ENCODE measurements at places on chromosomes 2 and 18.

GRCh38 chr2:32805104-32806095, 141.4 kb upstream of the LTBP1 start:
- DNase-seq = no peak

DNA sequence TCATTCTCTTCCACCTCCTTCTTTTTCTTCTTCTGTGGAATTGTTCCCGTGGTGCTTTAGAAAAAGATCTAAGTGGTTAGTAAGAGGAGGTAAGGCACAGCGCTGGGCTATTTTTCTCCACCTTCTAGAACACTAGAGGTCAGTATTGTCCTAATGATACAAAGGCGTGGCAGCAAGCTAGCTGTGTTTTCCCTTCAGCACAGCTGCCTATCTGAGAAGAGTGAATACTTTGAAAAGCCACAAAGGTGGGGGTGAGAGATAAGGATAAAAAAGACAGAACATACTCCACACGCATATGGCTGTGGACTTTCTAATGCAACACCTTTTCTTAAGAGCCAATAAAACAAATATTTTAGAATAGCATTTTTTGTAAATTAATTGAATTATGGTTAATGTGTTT, 2.1 kb downstream of the CNTNAP5 start:
- no peak for DNase-seq

- DNase-seq = peak; percentile 76
These were observed 11.9 kb upstream of the AGFG1 start for GRCh38 chr2:227460070-227460485.

DNA sequence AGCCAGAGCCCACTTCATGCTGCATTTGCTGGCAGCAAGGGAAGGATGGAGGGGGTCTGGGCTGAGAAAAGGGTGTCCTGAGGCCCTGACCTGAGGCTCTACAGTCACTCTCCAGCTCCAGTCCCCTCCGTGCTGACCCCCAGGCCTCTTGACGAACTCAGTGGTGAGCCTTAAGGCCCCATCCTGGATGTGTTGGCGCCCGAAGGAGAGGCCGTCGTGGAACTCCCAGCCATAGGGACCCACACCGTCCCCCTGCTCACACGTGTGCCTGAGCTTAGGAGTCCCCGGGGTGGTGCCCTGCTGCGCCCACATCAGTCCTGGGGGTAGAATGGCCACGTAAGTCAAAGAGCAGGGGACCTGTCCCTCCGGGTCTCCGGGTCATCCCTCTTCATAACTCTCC, 776 bp downstream of the MOGS start:
- DNase-seq = no peak

- DNase-seq = no peak
These were observed 47.2 kb downstream of the C1QL2 start for GRCh38 chr2:119111115-119111975.

- DNase-seq = no peak
These were observed 366.9 kb upstream of the SPRED2 start for GRCh38 chr2:65799141-65799854.

DNA sequence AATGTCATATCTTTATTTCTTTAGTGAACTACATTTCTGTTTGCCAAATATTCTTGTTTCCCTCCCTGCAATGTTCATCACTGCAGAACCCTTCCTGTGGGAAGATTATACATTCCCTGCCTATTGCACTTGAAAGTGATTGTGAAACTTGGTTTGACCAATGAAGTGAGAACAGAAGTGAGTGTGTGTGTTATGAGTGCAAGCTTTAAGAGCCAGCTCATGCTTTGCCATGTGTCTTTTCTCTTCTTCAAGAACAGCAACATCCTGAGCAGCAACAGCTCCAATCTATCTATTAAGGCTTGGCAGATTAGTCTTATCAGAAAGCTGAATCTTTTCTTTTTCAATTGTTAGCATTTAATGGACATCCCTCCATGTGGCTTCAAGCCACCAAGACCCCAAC, 42.0 kb upstream of the UBE2E3 start:
- DNase-seq = no peak

All from activated T-cell treated with anti-CD3 and anti-CD28 coated beads for 48 hours (primary cell).